ENCODE measurements at places on chromosomes 1 and 21.

DNA sequence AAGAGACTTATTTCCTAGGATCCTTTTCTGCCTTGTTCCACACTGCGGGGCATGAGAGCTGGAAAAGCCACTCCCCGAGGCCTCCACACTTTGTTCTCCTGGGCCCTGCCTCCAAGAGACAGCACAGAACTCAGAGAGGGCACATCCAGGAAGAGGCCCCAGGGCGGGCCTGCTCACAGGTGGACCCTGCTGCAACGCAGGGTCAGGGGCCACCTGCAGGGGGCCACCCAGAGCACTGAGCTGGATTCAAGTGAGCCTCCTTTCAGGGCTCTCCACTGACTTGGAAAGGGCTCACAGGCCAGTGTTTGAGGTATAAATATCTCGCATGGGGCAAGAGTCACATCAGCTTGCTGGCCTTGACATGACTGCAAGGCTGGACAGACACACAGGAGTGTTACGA lies 4.8 kb downstream of the RGS16 start:
- no peak for DNase-seq

DNA sequence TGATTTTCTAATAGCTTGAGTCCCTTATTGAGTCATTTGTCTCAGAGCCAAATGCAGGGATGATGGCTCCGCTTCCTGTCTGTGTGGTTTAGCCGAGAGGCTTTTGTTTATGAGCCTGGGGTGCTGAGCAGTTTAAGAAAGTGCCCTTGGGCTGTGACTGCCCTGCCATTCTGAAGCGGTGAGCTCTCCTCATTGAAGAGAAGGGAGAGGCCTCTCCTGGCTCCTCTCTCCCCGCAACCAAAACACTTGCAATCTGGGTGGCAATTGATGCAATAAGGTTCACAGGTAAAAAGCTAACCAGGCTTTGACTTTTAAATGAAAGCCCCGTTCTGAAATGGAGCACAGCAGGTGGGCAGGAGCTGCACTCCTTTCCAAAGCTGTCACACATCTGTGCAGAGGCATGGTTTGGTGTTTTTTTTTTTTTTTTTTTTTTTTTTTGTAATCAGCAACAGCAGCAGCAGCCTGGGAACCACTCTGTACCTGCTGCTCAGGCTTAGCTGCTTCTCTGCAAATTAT lies 403.7 kb downstream of the SIPA1L2 start:
- DNase-seq = peak; percentile 54

DNA sequence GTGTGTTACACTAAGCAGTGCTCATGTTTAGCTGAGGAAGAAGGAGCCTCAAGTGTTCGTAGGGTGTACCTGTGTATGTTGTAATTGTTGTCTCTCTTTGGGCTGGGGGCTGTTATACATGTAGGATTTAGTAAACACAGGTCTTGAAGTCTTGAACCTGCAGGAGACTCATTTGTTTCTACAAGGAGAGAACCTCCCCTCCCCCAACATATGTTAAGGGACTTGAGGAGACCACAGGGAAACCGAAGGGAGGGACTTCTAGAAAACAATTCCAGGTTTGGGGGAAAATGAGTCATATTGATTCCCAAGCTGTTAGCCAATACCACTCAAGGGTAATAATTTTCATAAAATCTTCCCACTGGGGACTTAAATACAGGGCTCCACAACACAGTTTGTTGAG lies 25.0 kb upstream of the AGBL4 start:
- no peak for DNase-seq

DNA sequence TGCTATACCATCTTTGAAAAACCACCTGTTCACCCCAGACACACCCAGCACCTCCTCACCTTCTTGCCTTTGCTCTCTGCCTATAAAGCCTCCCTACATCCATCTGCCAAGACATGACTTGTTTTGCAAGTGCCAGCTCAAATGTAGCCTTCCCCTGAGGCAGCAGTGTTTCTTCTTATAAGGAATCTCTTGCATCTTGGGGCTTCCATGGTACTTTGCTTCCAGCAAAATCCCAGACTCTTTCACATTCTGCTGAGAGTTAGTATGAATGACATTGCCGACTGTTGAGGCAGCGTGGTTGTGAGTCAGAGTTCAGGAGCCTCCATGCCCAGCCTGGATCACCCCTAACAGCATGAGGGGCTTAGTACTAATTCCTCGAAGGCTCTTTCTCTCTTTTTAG lies 217.4 kb upstream of the RUNX1 start:
- no peak for DNase-seq

GRCh38 chr1:204826970-204827369 lies 43.7 kb upstream of the NFASC start:
- DNase-seq = peak; percentile 7

DNA sequence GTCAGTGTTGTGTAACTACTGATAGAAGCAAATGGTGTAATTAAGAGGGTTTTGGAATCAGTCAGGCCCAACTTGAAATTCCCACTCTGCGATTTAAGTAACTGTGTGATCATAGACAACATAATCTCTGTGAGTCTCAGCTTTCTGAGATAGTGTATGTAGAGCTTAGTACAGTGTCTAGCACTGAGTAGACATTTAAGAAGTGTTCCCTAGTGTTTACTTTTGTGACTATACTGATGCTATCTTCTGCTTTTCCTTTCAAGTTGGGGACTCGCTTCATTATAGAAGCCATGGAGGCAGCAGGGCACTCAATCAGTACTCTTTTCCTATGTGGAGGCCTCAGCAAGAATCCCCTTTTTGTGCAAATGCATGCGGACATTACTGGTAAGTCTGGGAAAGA lies 147.7 kb upstream of the HOOK1 start:
- DNase-seq = no peak

GRCh38 chr1:109091839-109092193 lies 1.3 kb downstream of the TMEM167B start:
- DNase-seq = no peak

DNA sequence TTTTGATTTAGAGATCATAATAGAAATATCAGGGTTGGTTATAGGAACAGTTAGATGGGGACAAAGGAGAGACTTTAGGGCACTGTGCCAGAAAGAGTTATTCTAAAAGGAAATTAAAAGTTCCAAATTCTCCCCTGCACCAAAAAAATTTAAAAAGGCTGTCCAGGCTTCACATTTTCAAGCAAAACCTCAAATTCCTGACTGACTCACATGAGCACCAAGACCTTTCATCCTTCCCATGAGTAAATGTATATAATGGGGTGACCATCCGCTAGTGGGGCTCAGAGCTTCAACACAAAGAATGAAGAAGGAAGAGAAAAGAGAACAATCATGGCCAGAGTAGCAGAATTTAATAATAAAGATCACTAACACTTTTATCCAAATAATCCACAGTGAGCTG lies 131.6 kb upstream of the MROH9 start:
- DNase-seq = no peak

Measured in NCI-H1092 treated with DMSO at 0.1 percent for 48 hours (cell line).